ENCODE measurements at places on chromosomes 1 and 21.

- DNase-seq: no peak
Observed at GRCh38 chr1:26932531-26932930, 11.0 kb downstream of the NUDC start.

GRCh38 chr1:44786841-44787426 lies 1.0 kb downstream of the BEST4 start:
- no peak for DNase-seq

DNA sequence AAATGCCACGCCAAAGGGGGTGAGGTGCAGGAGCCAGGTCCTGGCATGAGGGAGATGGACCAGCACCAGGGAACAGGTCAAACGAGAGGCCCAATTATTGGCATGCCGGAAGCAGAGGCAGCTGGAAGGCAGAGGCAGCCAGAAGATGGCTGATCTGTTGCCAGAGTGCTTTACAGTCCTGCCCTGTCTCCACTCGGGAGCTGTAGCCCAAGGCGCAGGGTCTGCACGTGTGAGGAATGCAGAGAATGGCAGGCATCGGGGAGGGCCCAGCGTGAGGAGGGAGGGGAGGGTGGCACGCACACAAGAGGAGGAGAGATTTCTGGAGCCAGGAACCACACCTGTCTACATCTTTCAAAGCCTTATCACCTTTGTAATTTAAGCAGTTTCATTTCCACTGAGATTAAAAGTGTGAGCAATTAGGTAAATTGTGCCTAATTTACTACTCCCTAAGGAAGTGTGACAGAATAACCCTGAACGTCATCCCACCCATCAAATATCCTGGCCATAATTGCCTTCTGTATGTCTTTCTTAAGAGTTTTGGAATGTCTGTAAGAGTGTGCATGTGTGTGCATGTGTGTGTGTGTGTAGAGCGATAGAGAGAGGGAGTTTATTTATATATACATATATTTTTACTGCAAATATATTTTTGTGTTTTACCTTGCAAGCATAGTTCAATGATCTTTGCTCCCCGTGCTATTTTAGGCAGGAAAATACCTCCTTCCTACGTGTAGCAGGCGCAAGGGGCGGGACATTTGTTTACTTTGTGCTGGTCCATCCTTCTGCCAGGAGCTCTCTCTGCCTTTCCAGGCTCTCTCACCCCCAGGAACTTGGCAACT lies 125.5 kb upstream of the SERBP1 start:
- DNase-seq: no peak

GRCh38 chr1:14413819-14414490 lies 184.5 kb upstream of the KAZN start:
- DNase-seq: no peak

- DNase-seq: peak; percentile 19
Observed at GRCh38 chr1:169363046-169363730, 4.4 kb downstream of the NME7 start.

GRCh38 chr1:94160811-94161210 lies 39.9 kb upstream of the ABCA4 start:
- no peak for DNase-seq

- no peak for DNase-seq
Observed at GRCh38 chr21:29304597-29304996, 5.9 kb downstream of the BACH1 start.

GRCh38 chr1:232439011-232439410 lies 190.9 kb downstream of the SIPA1L2 start:
- DNase-seq: no peak

- DNase-seq: no peak
Observed at GRCh38 chr1:33061834-33062233, 19.1 kb upstream of the AZIN2 start.

DNA sequence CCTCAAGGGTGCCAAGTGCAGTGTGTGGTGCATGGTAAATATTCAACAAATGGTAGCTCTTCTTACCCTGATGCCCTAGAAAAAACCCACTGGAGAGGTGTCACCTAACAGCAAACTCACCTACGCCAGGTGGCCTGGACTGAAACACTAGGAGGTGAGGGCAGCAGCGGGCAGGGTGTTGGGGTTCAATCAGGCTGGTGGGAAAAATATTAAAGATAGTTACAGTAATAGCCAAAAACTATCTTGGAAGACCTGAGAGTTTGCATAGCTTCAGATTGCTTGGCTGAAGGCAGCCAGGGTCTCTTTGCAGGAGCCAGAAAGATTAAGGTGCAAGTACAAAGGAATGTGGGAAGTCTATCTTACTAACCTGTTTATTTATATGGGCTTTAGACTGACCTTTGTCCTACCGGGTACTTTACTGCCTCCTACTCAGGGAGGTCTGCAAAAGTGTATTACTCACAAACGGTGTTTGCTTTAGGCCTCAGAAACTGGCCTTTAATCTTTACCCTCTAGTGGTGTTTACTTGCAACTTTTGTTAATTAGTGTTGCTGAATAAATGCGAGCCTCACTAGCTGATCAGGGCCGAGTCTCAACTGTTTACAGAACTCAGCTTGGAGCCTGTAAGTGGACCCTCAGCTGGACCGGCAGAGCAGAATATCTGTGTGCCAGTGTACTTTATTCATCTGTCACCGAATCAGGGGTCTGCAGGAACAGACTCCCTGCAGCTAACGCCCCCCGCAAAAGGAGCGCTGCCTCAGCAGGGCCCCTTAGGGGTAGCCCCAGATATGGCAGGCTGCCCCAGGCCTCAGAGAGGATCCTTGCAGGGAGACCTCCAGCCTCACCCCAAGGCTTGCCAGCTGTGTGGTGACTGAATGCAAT lies 63.9 kb downstream of the SYF2 start:
- no peak for DNase-seq

DNA sequence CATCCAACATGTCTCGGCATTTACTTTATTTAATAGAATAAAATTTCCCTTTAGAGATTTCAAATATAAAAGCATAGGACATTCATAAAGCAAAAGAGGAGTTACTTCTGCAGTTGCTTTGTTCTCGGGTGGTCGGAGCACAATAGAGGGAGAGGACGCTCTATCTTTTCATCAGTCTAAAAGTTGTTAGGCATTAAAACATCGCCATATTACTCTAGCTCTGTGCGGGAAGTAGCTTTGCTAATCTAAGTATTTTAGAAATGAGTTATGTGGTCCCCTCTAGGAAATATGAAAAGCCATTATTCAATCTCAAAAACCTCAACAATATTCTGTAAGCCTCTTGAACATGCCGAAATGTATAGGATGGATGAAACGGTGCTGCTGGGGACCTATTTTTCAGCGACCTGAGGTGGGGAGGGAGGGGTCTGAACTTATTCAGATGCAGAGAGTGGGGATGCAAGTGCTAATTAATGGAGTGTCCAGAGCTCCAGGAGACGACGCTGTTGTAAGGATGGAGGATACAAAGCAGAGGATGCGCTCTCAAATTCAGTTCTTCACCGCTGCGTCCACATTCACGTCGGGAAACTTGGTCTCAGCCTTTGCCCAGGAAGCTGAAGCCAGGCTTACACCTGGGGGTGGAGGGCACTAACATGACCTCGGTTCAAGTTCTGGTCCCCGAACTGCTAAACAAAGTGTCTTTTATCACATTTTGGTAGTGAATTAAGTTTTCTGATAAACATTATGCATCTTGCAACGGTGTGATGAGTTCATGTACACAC lies 6.3 kb downstream of the CDKN2C start:
- no peak for DNase-seq

Measured in CD4-positive, alpha-beta T cell treated with Interleukin-10 for 1 hour (primary cell).